ENCODE measurements at places on chromosomes 13 and 19. TPM values are rescaled to one million over a fixed set of nuclear protein-coding genes. Genes with fewer than 3 reads are reported as not detected.

DNA sequence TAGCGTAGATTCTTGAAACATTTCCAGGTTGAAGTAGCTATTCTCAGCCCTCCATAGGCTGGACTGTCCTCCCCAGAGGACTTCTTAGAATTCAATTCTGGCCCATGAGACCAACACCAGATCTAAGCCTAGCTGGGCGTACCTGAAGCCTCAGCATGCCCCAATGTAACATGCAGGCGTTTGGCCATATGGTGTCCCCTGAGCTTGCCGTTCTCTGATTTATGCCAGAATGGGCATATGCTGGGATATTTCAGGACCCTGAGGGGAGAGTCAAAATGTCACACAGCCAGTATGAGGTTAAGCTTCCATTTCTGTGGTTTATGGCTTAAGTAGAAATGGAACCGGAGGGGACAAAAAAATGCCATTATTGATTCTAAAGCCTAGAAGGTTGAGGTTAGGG lies 317.7 kb upstream of the OBI1 start:
- DNase-seq, result no peak

The RETN gene
- total RNA-seq, result not detected

The FDX2 gene
- 13.4 TPM for total RNA-seq

The RPL18 gene
- total RNA-seq, result 1,389 TPM

DNA sequence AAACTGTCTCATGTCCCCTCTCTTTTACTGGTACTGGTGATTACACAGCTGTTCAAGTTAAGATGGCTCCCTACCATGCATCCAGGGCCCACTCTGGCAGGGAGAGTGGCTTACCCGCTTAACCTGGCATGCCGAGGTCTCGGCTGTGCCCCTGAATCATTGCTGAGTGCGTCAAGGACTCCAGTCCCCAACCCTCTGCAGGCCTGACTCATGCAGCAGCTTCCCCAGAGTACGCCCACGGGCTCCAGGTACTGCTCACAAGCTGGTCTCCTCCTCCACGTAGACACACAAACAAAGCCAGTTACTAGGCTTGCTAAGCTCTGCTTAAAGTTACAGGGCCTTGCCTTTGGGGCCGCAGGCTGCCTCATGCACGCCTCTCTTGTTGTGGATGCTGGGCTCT lies 447.4 kb downstream of the COG6 start:
- no peak for DNase-seq

The ZNF793 gene
- 11.8 TPM for total RNA-seq

DNA sequence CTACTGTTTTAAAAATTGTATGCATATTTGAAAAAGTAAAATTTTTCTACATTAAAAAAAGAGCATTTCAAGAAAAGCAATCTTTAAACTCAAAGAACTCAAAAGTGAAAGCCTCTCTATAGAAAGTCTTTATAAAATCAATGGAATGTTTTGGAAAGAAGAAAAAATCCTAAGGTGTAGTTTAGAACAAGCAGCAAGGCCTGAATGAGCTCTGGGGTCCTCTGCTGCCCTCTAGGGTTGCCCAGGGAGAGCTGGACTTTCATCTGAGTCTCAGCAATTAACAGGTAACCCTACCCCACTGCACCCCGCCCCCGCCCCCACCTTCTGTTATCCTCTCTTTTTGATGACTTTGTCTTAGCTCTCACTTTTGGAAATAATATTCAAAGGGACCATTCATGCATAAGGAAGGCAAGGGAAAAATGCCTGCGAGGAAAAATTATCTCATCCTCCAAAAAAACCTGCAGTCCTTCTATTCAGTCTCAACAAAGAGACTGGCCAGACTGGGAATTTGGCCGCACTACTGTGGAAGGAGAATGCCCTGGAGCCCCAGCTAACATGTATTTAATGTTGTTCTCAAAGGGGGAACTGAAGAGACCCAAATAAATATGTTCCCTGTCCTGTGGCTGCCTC lies 24.1 kb downstream of the SLC25A30 start:
- no peak for DNase-seq

The OR7G1 gene
- not detected for total RNA-seq

DNA sequence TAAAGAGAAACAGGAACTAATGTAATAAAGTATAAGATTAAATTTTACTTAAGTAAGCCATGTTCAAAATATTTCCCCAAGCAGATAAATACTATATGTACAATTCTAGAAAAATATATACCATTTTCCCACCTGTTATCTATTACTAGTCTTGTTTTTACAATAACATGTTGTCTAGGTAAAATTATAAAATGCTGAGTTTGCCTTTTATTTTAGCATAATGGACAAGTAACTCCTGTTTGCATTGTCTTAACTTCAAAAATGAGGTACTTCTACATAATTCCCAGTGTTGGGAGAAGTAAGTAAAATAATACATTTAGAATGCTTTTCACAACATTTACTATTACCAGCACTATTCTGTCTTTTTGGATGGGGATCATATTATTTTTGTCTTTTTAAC lies 800.5 kb downstream of the SLITRK6 start:
- DNase-seq, result no peak

DNA sequence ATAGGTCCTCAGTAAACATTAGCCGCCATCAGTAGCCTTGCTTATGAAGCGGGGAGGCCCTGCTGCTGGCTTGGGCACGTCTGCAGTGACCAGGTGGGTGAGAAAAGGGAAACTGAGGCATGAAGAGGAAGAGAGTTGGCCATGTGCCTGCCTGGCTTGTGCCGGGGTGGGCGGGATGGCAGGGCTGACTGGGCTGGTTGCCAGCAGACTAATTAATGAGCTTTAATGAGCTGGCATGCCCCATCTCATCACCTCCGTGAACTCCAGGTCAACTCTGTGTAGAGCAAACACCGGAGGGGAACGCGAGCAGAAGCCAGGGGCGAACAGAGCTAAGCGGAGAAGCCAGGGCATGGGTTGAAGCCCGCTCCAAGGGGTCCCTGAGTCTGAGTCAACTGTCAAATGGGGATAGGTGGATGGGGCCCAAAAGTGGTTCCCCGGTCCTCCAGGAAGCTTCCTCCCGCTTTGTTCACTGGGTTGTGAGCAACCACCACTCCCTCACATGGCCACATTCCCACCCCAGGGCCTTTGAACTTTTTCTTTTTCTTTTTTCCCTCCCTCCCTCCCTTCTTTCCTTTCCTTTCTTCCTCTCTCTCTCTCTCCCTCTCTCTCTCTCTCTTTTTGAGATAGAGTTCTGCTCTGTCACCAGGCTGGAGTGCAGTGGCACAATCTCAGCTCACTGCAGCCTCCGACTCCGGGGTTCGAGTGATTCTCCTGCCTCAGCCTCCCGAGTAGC lies 8.7 kb downstream of the NR2F6 start:
- DNase-seq, result no peak

GRCh38 chr13:109910194-109910593 lies 123.8 kb upstream of the IRS2 start:
- DNase-seq, result no peak

The MCEMP1 gene
- 0.92 TPM for total RNA-seq

GRCh38 chr13:94709001-94709834 lies 3.1 kb downstream of the SOX21 start:
- no peak for DNase-seq

DNA sequence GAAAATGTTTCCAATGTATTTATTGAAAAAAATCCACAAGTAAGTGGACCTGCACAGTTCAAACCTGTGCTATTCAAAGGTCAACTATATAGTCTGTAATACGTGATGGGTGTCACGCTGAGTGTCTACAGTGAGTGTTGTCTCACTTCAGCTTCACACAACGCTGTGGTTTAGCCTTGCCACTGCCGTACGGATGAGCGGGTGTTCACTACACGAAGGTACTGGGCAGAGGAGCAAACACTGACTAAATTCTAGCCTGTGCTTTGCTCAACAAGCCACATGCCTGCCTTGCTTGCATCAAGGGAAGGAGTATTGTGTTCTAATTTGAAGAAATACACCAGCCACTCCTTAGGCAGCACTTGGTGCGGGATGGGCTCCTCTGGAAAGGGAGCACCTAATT lies 3.4 kb upstream of the FFAR3 start:
- DNase-seq, result no peak

DNA sequence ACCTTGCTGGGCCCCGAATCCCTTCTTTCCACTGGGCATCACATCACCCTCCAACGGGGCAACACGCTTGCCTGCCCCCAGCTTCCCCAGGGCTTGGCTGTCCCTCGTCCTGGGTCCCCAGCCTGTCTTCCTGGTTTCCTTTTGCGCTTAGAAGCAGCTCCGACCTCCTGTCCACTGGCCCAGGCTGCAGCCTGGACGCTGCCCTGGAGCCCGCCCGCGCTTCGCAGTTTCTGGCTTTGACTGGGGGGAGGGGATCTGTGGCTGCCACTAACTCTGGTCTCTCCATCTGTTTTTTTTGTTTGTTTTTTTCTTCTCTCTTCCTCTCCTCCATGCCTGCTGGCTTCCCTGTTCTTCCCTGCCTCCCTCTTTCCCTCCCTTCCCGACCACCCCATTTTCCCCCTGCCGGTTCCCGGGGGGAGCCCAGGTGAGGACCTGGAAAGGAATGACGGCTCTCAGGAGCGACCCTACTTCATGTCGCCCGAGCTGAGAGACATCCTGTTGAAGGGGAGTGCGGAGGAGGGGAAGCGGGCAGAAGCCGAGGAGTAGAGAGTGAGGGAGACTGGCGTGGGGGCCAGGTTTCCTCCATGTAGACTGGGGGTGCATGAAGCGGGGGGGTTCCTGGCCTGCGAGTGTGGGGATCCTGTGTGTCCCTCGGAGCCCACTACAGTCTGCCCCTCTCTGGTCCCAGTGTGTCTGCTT lies 11.5 kb upstream of the ILF3 start:
- no peak for DNase-seq

The HSPB6 gene
- 78.6 TPM for total RNA-seq

DNA sequence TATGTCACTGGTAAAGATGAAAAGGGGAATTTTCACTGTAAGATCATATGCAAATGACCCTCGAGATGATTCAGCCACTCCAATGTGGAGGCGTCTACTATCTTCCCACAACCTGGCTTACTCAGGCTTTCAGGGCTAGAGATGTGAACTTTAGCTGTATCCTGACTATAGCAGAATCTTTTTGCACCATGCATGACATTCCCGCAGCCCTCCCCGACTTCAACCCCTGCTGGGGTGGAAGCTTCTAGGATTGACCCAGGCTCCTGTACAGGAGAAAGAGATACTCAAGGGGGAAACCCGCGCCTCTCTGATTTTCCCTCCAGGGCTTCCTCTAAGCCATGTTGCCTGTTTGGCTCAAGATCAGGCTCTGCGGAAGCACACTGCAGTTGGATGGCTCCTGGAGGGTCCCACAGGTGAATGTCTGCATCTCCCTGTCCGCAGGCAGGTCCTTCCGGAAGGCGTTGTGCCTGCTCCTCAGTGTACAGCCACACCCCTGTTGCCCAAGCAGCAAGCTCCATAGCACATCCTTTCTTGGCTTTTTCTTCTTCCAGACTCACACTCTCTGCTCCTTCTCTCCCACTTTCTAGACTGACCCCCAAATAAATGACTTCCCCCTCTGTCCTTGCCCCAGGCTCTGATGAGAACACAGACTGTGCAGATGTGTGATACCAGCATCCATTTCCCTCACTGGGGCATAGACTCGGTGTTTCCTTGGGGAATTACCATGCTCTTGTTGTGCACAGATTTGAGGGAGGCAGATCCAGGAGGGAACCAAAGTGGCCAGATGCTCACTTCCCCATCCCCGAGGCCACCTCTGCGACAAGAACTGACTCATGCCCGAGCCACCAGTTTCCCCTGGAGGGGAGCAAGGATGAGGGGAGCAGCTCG lies 29.1 kb upstream of the POP4 start:
- no peak for DNase-seq

DNA sequence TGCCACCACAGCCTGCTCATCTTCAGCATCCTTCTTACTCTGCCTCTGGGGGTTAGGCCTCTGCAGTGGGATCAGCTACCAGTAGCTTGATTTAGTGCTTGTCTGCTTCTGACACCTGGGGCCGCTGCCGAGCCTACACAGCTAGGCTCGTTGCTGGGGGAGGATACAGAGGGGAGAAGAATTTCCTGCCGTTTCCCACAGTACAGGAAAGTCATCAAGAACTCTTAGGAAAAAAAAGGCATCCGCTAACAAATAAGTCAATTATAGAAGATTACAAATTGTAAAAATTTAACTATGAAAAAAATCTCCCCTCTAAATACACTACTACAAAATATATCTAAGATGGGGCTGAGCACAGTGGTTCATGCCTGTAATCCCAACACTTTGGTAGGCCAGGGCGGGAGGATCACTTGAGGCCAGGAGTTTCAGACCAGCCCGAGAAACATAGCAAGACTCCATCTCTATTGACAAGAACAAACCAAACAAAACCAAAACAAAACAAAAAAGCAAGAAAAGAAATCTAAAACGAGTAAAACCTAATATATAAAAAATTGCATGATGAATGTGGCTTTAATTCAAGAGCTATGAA lies 26.7 kb downstream of the LATS2 start:
- no peak for DNase-seq

DNA sequence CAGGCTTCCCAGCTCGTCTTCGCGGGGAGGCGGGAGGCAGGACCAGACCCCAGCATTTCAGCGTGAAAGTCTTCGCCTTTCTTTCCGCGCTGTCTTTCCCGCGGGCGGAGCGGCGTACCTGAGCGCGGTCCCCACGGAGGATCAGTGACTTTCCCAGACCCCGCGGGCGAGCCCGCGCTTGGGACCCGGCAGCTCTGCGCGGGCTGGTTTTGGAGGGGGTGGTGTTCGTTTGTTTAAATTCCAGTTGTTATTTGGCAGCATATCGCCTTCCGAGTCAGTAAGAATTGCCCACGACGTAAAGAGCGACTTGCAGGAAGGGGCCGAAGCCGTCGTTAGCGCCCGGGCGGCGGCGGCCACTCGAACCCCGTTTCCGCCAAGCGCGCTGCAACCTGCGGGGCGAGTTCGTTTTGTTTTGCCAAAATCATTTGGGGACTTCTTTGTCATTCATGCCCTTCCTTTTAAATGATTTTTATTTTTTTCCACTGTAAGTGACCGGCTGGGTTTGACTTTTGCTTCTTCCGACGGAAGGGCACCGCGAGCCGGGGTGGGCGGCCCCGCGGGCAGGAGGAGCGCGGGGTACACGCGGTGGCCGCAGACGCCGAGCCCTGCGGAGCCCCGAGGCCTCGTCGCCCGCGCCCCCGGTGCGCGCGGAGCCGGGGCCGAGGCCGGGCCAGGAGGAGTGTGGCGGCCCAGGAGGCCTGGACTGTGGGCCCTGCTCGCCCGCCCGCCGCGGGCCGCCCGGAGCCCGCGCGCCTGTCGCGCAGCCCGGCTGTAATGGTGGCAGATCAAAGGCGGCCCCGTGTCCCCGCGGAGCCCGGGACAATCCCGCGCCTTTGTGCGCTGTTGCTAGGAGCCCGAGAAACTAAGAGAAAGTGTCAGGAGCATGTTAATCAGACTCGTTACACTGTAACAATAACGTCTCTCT lies 75.9 kb downstream of the ZIC5 start:
- no peak for DNase-seq

DNA sequence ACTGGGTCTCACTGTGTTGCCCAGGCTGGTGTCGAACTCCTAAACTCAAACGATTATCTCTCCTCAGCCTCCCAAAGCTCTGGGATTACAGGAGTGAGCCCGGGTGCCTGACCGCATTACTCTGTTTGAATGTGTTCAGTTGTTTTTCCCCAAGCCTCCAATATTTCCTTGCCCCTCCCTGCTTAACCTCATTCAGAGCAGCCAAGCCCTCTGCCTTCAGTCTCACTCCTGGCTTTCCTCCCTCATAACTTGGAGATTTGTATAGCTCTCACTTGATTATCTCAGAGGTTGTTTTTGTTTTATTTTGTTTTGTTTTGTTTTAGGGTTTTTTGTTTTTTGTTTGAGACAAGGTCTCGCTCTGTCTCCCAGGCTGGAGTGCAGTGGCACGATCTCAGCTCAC lies 11.4 kb downstream of the EPHX3 start:
- no peak for DNase-seq

GRCh38 chr13:112968910-112969691 lies at the start of gene MCF2L:
MCF2L (plus strand) TSS chr13:112969214; CDS start chr13:112969380, 166 bp downstream.
- DNase-seq, result no peak

Measured in thoracic aorta (tissue), 2 donors.